ENCODE measurements at places on chromosomes 2 and 18.

- no peak for DNase-seq
Observed at GRCh38 chr2:104337869-104338268, 516.0 kb upstream of the POU3F3 start.

DNA sequence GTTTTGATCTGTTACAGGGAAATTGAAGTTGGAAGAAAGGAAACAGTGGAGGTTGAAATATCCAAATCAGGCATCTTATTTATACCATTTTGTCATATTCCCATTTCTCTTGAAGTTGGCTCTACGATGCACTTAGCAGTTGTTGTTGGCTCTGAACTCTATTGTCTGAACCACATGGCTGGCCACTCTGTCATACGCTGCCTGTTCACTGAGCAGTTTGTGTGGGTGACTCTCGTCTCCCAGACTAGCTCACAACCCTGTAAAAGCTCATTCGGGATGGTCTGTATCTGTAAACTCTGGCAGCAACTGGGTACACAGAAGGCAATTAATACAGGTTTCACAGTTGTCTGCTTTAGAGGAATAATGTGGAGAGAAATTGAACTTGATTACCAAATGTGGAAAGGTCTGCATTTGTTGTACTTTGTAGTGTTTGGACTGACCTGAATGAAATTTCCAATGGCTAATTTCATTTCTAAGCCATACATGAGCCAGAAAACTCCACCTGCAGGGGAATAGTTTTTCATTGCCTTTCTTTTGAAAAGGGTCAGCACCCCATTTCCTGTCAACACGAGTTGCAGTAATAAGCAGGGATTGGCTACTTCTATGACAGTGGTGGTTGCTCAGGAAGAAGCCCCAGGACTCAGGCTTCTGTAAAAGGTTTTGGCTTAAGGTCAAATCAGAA, 378.2 kb downstream of the OSR1 start:
- no peak for DNase-seq

DNA sequence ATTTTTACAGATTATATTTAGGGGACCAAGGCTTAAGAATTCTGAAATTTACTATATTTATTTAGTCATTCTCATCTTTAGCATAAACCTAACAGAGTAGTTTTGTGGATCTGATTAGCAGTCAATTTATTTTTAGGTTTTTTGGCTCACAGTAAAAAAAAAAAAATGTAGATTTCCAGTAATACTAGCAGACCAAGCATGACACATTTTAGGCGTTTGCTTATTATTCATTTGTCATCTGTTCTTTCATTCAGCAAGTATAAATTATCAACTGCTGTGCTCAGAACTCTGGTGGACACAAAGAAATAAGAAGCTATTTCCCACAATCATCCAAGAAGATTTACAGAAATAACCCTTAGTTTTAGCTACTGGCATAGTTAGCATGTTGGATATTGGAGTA, 20.6 kb downstream of the PDE1A start:
- DNase-seq: no peak

- no peak for DNase-seq
Observed at GRCh38 chr2:144513388-144514101, 6.4 kb downstream of the ZEB2 start.

GRCh38 chr2:66753660-66754059, 318.7 kb downstream of the MEIS1 start:
- no peak for DNase-seq
